ENCODE measurements at places on chromosomes 5 and 9.

DNA sequence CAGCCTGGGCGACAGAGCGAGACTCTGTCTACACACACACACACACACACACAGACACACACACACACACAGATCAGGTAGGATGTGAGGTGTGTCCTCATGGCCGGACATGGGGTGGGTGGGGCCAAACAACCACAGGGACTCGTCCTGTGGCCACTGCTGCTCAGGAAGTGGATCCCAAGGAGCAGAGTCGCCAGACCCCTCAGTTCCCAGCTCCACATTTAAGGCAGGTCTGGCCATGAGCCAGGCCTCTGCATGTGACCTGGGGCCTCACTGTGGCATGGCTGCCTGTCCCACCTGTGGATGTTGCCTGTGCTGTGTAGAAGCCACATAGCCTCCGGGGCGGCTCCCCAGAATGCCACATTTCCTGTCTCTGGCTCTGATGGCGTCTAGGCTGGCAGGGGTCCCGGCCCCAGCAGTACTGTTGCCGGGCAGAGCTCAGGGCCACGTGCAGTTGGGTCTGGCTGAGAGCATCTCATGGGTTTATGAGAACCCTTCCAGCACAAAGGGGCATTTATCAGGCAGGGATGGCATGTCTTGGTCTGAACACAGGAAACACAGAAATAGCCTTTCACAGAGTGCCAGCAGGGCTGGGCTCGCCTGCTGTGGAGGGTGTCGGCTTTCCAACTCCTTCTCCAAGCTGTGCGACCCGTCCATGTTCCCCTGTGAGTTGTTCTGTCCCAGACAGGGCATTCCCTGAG is 9.9 kb upstream of the NINJ1 start:
- DNase-seq: peak; percentile 34

DNA sequence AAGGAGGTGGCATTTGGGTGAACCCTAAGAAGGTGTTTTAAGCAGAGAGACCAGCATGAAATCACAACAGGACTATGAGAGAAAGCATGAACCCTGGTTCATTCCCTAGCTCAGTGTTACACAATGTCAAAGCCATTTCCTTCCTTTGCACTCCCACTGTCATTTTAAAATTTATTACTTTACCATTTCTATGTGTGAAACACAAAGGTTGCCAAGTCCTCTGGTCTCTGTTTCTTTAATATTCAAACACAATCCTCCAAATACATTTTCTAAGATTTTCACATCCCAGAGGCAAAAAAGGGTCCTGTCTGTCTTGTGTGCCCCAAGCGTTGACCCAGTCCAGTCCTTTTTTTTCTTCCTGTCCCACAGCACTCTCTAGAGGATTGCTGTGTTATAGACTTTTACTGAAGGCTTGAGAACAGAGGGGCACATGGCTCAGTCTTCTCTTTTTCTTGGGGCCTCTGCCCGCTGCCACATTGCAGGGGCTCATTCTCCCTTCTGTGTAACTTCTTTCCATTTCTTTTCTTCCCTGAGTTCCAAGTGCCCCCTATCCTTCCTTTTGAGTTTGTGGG is 78.6 kb upstream of the SLC28A3 start:
- DNase-seq: peak; percentile 19

GRCh38 chr5:78506261-78507024 is 142.1 kb downstream of the LHFPL2 start:
- peak; percentile 70 for DNase-seq

DNA sequence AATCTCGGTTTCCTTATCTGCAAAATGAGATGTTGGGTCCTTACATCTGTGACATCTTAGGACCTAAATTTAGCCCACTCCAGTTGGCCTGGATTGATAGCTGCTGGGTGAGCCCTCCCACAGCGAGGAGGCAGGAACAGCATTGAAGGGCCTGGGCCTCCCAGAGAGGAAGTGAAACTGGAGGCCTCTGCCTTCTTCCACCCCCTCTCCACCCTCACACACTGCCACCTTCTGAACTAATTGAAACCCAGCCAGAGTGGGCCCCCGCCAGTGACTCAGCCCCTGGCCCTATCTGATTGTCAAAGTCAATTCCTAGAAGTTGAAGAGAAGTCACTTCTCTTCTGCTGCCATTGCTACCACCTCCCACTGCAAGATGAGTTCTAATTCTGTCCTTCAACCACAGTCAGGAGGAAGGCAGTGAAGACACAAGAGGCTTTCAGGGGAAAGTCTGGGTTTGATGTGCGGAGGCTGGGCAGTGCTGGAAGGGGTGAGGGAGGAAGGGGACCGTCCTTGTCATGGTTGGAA is 55.2 kb upstream of the NEK6 start:
- DNase-seq: no peak

DNA sequence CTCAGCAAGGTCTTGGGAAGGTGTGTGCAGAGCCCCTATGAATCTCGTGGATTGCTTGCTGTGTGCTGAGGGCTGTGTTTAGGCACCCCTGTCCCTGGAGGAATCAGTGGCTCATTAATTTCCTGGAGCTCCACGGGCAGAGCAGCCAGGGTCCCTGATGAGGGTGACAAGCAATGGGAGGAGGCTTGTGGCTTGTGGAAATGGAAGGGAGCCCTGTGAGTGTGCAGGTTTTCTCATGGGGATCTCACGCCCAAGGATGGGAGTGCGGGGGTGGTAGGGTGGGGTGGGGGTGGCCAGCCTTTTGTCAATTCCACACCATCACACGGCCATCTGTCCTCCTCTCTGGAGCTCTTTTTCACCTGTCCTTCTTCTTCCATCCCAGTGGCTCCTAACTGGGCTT is 25.3 kb downstream of the PHF2 start:
- no peak for DNase-seq

DNA sequence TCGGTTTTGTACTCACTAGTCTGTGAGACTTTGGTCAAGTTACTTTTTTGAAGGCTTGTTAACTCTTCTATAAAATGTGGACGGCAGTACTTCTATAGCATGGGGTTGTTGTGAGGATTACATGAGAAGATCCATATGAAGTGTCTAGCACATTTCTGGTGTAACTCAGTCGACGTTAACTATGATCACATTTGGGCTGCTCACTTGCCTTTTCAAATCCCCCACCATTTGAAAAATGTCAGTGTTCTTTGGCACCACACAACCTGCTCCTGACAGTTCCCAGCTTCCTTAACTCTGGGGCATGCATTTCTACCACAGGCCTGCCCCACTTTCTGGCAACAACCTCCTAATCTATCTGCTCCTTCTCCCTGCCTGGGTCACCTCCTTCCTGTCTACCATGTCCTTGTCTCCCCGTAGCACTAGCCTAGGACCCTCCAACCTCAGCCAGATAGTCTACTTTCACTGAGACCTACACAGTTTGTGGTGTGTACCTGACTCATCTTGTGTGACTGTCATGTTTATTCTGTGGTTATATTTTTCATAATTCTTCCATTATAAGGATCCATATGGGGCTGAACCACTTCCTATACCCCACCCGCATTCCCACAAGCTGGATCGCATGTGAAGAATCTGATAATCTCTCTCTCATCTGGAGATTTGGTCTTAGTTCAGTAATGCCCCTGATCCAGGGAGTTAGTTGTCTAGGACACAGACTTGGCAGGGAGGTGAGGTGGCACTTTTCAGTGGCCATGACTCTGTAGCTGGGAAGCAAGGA is 30.2 kb upstream of the BASP1 start:
- DNase-seq: peak; percentile 51

GRCh38 chr5:170513856-170514525 is 10.2 kb downstream of the KCNIP1 start:
- DNase-seq: no peak

GRCh38 chr5:43042626-43043399 is 2.7 kb upstream of the ANXA2R start:
- DNase-seq: peak; percentile 86

DNA sequence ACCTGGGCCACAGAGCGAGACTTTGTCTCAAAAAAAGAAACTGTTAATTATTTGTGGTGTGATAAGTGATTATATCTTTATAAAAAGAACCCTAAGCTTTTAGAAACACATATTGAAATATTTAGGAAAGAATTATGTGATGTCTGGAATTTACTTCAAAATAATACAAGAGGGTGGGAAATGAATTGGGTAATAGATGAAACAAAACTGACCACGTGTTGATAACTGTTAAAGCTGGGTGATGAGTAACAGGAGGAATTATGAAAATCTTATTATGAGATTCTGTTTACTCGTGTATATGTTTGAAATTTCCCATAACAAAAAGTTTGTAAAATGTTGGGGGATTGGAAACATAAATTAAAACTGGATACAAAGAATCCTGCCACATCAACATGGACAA is 33.0 kb upstream of the PPP2CA start:
- peak; percentile 28 for DNase-seq

GRCh38 chr9:132728497-132728896 is 58.2 kb downstream of the GTF3C4 start:
- no peak for DNase-seq

DNA sequence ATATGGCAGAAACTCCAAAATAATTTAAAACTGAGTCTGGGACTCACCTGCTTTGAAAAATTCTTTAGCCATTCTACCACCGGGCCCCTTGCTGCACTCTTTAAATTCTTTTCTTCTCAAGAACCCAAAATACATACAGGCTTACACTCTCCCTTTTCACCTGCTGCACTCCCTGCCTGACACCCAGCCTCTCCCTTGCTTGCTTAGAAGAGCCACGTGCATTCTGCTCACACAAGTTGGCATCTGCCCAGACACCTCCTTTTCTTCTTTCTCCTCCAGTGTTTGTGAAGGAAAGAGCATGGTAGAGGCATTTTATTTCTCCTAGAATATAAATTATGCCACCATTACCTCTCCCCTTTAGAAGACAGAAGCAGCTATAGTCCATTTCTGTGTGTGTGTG is 39.0 kb upstream of the AOPEP start:
- DNase-seq: no peak

- DNase-seq: no peak
These were observed 49.7 kb downstream of the PLPP1 start for GRCh38 chr5:55485073-55485472.

DNA sequence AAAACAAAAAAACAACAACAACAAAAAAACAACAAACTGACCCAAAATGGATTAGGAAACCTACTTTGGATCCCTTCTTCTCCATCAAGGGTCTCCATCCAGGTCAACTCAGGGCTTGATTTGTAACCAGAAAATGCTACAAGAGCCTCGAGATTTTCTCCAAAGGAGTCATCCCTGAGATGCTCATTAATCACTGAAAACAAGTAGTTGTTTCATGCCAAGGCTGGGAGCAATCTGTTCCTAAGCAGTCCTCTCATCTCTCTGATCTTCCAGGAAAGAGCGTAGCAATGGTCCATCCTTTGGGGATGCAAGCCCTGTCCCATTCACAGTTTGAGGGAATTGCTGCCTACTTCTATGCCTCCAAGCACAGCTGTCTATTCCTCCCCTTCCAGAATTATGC is 203.0 kb upstream of the MAP3K1 start:
- DNase-seq: no peak

DNA sequence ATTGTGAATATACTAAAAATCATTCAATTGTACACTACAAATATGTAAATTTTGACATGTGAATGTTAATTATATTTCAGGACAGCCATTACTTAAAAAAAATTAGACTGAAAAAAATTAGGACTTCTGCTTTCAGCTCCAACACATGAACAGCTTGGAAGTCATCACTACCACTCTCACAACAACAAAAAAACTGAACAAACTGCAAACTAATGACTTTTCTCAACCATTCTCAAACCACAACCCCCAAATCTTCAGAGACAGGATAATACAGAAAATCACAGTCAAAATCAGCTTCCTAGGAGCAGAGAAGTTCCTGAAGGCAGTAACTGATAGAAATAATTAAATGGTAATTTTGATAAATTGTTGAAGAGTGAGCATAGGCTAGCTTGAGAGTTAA is 686.4 kb downstream of the TLE1 start:
- DNase-seq: no peak

DNA sequence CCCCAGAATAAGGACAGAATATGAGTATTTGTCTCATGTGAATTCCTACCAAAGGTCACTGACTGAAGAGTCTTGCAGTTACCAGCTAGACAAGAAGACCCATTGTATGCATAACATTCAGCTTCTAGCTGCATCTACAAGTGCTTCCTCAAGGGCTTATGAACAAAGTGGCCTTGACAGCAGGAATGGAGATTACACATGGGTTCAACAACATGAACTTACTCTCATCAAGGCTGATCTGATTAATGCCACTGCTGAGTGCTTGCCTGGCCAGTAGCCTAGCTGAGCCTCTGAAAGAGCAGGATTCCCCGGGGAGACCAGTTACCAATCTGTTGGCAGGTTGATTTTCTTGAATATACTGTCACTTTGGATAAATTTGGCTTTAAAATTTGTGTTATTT is 76.7 kb upstream of the CHD1 start:
- DNase-seq: no peak

DNA sequence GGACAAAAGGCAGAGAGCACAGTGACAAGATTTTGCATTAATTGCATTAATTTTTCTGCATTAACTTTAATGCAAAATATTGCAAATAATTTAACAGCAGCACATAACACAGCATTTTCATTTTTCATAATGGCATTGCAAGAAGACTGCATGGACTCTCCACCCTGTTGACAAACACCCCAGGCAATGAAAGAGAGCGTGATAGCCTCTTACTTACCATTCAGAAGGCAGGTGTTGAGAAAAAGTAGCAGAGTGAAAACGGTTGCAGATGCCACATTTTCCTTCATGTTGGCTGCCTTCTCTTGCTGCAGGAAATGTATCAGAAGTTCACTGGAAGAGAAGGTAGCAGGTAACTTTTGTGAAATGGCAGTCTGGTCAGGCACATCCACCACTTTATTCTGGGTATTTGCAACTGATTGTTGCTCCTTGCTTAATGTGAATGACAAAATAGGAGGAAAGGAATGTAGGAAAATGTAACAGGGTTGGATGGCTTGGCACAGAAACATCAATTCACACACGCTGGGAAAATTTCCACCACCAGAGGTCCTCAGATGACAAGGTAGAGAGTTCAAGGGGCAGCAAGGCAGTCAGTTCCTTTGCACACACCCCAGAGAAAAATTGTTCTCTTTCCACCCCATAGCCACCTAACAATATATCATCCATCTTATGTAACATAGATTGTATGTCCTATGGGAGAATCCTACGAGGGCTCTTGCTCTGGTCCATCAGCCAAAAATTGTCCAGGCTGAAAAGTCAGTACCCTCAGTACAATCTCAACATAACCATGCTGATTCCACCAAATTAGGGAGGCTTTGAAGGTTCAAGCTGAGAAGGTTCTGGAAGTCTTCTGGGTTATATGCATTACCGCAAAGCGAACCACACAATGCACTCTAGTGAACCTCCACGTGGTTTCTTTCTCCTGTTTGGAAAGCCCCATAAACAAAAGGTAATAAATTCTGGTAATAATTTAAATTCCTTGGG is 41.9 kb upstream of the AGXT2 start:
- DNase-seq: peak; percentile 87

- peak; percentile 71 for DNase-seq
These were observed at the start of gene PRLR for GRCh38 chr5:35230038-35230611. Gene PRLR, minus strand, starts transcription at chr5:35230487. Its CDS starts 140,867 bp downstream, at chr5:35089620.

GRCh38 chr9:114117614-114117995 is 18.5 kb upstream of the KIF12 start:
- DNase-seq: no peak

GRCh38 chr5:148970228-148970627 is 92.6 kb downstream of the SH3TC2 start:
- no peak for DNase-seq

- DNase-seq: no peak
These were observed 11.0 kb downstream of the CFAP95 start for GRCh38 chr9:69831611-69832010.

- DNase-seq: peak; percentile 55
These were observed 117.7 kb downstream of the TARS1 start for GRCh38 chr5:33558489-33558888.
